ENCODE measurements at places on chromosomes 2 and 18.

DNA sequence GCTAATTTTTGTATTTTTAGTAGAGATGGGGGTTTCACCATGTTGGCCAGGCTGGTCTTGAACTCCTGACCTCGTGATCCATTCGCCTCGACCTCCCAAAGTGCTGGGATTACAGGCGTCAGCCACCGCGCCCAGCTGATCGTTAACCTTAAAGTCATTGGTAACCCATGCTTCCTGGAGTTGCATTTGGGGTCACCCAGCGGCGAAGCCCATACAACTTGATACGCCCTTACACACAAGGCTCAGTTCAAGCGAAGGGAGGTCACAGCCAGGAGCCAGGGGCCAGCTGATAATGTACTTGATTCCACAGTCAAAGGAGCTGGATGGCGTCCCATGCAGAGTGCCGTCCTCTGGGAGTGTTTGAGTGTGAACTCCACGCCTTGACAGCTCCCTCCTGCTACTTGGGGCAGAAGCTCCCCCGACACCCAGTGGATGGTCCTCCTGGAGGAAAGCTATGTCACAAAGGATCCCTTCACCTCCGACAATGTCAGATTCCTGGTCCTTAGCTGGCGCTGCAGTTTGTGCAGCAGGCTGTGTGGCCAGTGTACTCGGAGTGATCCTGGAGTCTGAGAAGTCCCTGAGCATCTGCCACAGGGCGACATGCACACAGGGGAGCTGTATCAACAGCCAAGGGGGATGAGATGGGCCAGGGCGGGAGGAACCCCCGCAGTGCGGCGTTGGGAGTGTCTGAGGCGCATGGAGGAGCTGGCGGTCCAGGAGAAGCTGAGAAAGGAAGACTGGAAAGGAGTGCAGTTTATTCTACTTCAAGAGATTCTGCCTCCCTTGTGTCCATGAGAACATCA, 7.9 kb downstream of the CLHC1 start:
- no peak for DNase-seq

DNA sequence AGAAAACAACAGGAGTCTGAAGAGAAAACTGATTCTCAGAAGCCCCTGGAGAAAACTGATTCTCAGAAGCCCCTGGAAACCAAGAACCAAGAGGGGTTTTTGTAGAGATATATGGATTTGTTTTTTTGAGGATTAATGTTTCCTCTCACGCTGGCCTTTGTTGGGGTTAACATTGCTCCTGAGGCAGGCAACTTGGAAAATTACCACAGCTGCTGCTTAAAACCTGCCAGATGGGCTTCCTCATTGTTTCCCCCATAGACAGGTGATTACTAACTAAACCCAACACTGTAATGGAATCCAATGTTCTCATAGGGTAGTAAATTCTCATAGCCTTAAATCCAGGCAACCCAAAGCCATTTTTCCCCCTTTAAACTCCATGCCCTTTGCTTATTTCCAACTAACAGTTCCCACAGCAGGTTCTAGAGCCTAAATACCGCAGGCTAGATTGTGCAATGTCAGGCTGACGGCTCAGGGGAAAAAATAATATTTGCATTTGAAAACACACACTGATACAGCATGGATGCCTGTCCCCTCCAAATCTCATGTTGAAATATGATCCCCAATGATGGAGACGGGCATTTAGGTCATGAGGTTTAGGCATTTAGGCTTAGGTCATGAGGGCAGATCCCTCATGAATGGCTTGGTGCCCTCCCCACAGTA, 272.3 kb upstream of the PKDCC start:
- DNase-seq, result no peak

- peak; percentile 10 for DNase-seq
Measured at GRCh38 chr2:241895712-241896641, 26.4 kb downstream of the RTP5 start.

DNA sequence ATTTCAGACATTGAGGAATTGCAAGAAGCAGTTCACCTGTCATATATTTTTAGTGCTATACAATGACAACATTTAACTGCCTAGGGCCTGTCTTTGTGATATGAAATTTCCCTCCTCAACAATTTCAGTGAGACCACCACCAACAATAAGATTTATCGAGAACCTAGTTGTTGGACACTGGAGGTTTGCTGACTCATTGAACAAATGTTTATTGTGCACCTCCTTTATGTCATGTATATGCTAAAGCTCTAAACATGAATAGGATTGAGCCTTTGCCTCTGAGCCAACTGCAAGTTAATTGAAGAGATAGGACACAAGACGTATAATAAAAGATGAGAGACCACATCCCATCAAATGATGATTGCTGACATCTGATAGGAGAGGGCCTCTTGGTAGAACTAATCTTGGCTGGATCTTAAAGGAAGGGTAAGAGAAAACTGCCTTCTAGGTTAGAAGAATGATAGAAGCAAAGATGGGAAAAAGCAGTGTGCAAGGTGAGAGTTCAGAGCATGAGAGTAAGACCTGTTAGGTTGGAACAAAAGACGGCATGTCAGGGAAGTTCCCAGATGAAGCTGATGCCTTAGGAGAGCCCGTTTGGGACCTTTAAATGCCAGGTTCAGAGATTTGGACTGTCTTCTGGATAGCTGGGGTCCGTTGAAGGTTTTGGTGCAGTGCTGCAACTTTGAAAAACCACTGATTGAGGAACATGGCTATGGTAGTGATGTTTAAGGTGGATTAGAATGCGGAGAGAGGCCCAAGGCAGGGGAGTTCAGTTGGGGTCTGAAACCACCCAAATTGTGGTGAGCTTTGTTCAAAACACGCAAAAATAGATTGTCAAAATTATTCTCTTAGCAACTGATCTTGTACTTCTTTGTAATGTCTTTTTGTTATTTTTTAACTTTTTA, 133.0 kb upstream of the EML6 start:
- no peak for DNase-seq

- no peak for DNase-seq
Measured at GRCh38 chr2:166448106-166448505, 45.9 kb downstream of the SCN7A start.

DNA sequence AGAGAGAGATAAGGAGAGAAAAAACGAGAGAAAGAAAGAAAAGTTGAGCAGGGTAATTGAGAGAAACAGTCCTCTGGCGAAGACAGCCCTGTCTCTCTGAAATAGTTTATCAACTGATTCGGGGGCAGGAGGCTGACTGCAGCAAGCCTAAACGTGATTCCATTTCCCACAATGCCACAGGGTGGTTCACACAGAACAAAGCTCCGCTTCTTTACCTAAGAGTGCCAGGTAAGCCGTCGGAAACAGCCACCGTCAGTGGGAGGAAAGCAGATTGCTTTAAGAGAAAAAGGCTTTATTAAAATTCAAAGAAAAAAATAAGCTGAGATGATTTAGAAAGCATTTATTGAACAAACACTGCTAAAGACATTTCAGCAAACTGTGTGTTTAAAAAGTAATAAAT, 271.4 kb upstream of the POU3F3 start:
- no peak for DNase-seq

DNA sequence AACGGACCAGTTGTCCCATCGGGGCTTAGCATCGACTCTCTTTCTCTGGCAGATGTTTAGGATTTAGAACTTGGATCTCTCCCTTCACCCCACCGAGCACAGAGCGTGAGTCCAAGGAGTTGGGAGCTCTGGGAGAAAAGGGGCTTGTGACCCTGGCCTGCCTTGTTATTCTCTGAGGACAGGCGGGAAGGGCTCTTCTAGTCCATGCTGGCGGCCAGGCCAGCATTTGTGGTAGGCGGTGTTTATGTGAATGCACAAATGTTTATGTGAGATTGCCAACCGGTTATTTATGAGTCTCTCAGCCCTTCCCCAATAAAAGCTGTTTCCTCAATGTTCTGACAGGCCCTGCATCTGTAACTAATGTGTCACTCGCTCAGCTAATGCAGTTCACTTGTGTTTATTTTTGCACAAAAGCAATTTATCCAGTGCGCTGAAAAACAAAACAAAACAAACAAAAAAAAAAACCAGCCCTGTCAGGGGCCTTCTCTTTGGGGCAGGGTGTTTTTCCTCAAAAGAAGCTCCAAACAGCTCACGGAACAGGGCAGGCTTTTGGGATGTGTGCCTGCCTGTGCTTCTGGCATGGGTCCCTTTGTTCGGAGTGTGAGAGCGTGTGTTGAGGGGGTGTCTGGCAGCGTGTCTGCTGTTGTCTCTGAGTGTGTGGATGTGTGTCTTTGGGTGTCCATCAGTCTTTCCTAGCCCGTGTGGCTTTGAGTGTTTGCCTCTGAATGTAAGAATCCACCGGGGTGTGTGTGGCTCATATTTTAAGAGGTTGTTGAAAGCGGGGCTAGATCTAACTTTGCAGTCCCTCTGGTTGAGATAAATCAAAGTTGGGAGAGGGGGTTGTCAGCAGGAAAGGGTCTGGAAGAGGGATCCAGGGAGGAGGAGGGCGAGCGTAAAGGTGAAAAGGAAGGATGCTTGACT, 52.8 kb upstream of the HAAO start:
- no peak for DNase-seq

- DNase-seq, result no peak
Measured at GRCh38 chr2:158319269-158319668, 137.3 kb downstream of the CCDC148 start.

DNA sequence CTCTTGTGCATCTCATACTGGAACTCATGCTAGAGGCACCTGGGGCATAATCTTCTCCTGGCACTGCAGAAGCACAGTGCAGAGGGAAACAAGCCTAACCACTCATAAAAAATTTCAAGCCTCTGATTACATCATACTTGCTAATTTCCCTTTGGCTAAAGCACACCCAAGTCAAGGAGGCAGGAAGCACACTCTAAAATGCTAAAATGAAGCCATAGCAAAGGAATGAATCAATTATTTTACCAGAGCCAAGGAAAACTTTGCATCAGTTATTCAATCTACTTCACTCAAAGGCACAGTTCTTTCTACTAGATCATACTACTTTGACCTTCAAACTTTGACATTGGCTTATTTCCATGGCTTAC, 79.6 kb upstream of the SPOPL start:
- no peak for DNase-seq

GRCh38 chr2:49845021-49845420, 690.7 kb upstream of the FSHR start:
- no peak for DNase-seq

DNA sequence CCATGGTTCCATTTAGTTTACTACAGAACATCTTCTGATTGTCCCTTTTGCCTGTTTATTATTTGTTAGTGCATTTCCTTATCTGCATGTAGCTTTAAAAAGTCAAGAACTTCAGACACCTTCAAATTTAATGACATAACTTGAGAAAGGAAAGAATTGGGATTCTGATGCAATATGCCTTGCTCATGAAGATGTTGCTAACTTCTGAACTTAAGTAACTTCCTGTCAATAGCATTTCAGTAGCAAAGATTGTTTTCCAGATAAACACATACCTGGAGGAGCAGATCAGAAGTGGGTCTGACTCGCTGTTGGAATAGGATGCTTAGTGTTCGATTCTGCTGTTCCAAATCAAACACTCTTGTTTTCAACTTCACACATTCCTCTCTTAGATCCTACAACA, 190.2 kb upstream of the LYPD1 start:
- no peak for DNase-seq

Measured in T-helper 2 cell (primary cell).